ENCODE measurements at places on chromosomes 2 and 18. TPM values are rescaled to one million over a fixed set of nuclear protein-coding genes. Genes with fewer than 3 reads are reported as not detected.
A peak's percentile ranks its signal among the peaks of the same experiment; 100 is the strongest.

BUB1 gene
- 4.9 TPM for total RNA-seq

DLX2 gene
- not detected for total RNA-seq

NPPC gene
- not detected for total RNA-seq

GNAL gene
- 2.6 TPM for total RNA-seq

ALLC gene
- total RNA-seq: not detected

ABCG8 gene
- total RNA-seq: not detected

TXNDC2 gene
- total RNA-seq: 0.09 TPM

BMPR2 gene
- 37.0 TPM for total RNA-seq

ITGA4 gene
- 1.6 TPM for total RNA-seq

LYPD6B gene
- total RNA-seq: 8.7 TPM

IHH gene
- 0.38 TPM for total RNA-seq

GRCh38 chr18:51998711-51999110, 341.3 kb upstream of the DCC start:
- H3K36me3 ChIP-seq: no peaks in the 10 kb centered on the region
- no peaks in the 10 kb centered on the region for H3K27me3 ChIP-seq
- no peak for DNase-seq

GRCh38 chr2:128416806-128417205, 98.1 kb upstream of the HS6ST1 start:
- no peak for DNase-seq
- H3K4me3 ChIP-seq: no peak overlapping the region
- H3K27me3 ChIP-seq: no peaks in the 10 kb centered on the region
- H3K27ac ChIP-seq: no peak overlapping the region
- no peaks in the 10 kb centered on the region for H3K4me1 ChIP-seq

GRCh38 chr2:9243357-9243756, 36.7 kb downstream of the ASAP2 start:
- no peak overlapping the region for H3K4me3 ChIP-seq
- DNase-seq: no peak
- no peaks in the 10 kb centered on the region for H3K27me3 ChIP-seq
- no peak overlapping the region for H3K27ac ChIP-seq

GRCh38 chr2:65574993-65575392, 142.6 kb upstream of the SPRED2 start:
- peaks cover 18% of the 10 kb centered on the region for H3K4me1 ChIP-seq
- H3K36me3 ChIP-seq: no peaks in the 10 kb centered on the region
- H3K27me3 ChIP-seq: no peaks in the 10 kb centered on the region
- no peak overlapping the region for H3K4me3 ChIP-seq
- no peak overlapping the region for H3K27ac ChIP-seq
- no peak for DNase-seq

GRCh38 chr2:102736110-102736409, 25.8 kb upstream of the TMEM182 start:
- peak overlapping the region; percentile 89 for H3K27ac ChIP-seq
- H3K27me3 ChIP-seq: no peaks in the 10 kb centered on the region
- H3K4me3 ChIP-seq: peak overlapping the region; percentile 85
- no peaks in the 10 kb centered on the region for H3K4me1 ChIP-seq
- DNase-seq: no peak

- DNase-seq: no peak
- H3K4me1 ChIP-seq: peaks cover 100% of the 10 kb centered on the region
Measured at GRCh38 chr2:96888072-96889011, 18.5 kb upstream of the SEMA4C start.

DNA sequence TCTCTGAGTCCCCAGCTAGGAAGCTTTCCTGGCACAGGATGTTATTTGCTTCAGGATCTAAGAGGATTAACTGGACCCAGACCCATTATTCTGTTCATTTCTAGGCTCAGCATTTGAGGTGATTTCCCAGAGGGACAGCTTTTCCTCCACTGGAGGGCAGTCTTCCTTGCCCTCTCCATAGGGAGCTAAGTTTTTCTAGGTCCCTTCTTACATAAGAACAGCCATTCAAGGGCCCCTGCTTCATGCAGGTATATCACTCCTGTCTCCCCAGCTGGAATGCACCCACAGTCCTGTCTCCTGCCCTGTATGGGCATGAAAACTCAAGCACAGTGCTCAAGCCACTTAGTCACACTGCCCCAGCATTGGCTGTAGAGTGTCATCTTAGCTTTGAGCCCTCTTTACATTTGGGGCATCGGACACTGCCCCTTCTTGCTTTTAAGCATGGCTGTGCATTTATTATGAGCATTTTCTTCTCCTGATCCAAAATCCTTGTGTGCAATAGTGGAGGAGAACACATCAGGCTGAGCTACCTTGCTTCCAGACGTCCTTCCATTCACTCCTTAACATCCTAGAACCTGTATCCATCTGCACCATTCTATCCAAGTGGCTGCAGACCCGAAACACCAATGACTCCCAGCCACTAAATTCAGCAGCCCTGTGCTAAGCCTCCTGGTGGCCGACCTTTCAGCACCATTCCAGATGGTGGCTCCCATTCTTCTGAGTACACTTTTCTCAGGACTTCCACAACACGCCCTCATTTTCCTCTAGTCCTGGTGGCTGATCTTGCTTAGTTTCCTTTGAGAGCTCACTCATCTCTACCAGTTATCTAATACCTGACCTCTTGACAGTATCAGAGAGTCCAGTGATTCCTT, 80.0 kb downstream of the COPS8 start:
- H3K27me3 ChIP-seq: no peaks in the 10 kb centered on the region
- H3K4me1 ChIP-seq: no peaks in the 10 kb centered on the region
- no peak overlapping the region for H3K4me3 ChIP-seq
- no peaks in the 10 kb centered on the region for H3K36me3 ChIP-seq
- no peak for DNase-seq

- no peaks in the 10 kb centered on the region for H3K4me1 ChIP-seq
- H3K4me3 ChIP-seq: no peak overlapping the region
- no peak overlapping the region for H3K27ac ChIP-seq
- no peak for DNase-seq
Measured at GRCh38 chr18:38330573-38330972, 765.0 kb upstream of the CELF4 start.

- H3K36me3 ChIP-seq: no peaks in the 10 kb centered on the region
- DNase-seq: no peak
- no peak overlapping the region for H3K27ac ChIP-seq
- peak overlapping the region; percentile 98 for H3K4me3 ChIP-seq
- H3K4me1 ChIP-seq: peaks cover 12% of the 10 kb centered on the region
Measured at GRCh38 chr2:15559379-15560139, 1.6 kb downstream of the NBAS start.

GRCh38 chr18:60176259-60176658, 196.3 kb downstream of the MC4R start:
- H3K4me3 ChIP-seq: no peak overlapping the region
- DNase-seq: no peak
- no peaks in the 10 kb centered on the region for H3K4me1 ChIP-seq
- no peak overlapping the region for H3K27ac ChIP-seq
- no peaks in the 10 kb centered on the region for H3K36me3 ChIP-seq

- no peaks in the 10 kb centered on the region for H3K27me3 ChIP-seq
- no peak overlapping the region for H3K27ac ChIP-seq
- no peaks in the 10 kb centered on the region for H3K36me3 ChIP-seq
- no peak for DNase-seq
- no peaks in the 10 kb centered on the region for H3K4me1 ChIP-seq
Measured at GRCh38 chr2:210392469-210392881, 77.5 kb upstream of the MYL1 start.

DNA sequence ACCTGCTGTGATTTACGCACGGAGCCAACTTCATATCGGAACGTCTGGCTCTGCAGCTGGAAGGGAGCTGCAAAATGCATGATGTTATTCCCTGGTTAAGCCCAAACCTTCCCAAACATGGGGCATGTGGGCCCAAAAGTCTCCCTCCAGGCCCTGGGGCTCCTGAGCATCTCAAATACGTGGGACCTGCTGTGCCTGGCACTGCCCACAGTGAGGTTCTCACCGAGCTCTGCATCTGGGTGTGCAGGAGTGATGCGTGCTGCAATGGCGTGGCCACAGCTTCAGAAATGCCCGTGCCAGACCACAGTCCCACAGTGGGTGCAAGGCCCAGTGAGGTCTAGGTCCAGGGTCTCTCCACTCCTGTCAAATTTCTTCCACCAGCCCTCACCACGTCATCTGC, 503.3 kb downstream of the EIPR1 start:
- no peaks in the 10 kb centered on the region for H3K36me3 ChIP-seq
- H3K27ac ChIP-seq: no peak overlapping the region
- H3K4me1 ChIP-seq: no peaks in the 10 kb centered on the region
- no peak overlapping the region for H3K4me3 ChIP-seq
- H3K27me3 ChIP-seq: no peaks in the 10 kb centered on the region

DNA sequence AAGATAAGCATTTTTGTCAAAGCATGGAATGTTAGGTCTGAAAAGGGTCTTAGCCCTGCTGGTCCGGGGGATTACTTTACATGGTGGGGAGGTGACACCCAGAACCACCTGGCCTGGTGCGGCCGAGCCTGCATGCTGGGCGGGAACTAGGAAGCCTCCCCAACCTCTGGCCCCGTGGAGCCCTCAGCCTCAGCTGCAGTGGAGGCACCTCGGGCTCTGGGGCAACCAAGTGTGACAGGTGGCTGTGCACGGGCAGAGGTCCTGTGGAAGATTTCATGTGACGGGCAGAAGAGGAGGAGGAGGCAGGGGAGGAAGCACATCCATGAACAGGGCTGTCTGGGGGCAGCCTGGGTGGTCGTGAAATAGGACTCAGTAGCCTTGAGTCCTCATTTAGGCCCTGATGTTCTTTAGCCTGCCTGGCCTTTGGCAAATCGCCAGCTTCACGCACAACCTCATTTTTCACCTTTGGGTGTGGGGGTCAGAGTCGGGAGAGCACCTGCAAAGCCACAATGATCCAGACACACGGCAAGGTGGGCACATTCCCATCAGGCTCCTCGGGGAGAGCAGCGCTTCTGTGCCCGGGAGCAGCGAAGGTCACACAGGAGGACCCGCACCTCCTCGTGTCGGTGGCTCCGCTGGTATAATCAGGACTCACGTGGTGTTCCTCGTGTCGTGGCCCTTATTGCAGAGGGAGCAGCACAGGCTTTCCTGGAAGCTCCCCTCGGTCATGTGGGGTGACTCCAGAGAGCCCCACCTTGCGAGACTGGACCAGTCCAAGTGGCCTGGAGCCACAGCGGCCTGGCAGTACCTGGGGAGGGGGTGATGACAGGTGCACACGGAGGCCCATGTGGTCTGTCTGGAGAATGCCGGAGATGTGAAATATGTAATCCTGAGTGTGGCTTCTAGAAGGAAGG, 13.9 kb downstream of the CNDP2 start:
- no peaks in the 10 kb centered on the region for H3K4me1 ChIP-seq
- H3K27ac ChIP-seq: no peak overlapping the region
- H3K4me3 ChIP-seq: no peak overlapping the region
- peaks cover 72% of the 10 kb centered on the region for H3K36me3 ChIP-seq
- no peaks in the 10 kb centered on the region for H3K27me3 ChIP-seq

DNA sequence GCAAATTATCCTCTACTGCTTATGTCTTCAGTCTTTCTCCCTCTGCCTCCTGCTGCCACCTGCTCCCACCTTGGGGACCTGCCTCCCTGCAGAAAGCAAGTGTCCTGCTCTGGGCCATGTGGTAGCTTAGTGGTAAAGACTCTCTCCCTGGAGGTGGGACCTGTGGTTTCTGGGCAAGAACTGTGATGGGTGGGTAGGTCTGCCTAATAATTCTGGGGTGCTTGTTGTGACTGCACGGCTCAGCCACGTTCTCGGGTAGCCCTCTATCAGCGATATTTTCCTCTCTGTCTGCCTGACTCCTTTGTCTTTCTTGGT, 16.4 kb upstream of the CD28 start:
- no peaks in the 10 kb centered on the region for H3K27me3 ChIP-seq
- no peak overlapping the region for H3K4me3 ChIP-seq
- H3K4me1 ChIP-seq: no peaks in the 10 kb centered on the region
- H3K36me3 ChIP-seq: no peaks in the 10 kb centered on the region
- no peak for DNase-seq
- H3K27ac ChIP-seq: no peak overlapping the region

DNA sequence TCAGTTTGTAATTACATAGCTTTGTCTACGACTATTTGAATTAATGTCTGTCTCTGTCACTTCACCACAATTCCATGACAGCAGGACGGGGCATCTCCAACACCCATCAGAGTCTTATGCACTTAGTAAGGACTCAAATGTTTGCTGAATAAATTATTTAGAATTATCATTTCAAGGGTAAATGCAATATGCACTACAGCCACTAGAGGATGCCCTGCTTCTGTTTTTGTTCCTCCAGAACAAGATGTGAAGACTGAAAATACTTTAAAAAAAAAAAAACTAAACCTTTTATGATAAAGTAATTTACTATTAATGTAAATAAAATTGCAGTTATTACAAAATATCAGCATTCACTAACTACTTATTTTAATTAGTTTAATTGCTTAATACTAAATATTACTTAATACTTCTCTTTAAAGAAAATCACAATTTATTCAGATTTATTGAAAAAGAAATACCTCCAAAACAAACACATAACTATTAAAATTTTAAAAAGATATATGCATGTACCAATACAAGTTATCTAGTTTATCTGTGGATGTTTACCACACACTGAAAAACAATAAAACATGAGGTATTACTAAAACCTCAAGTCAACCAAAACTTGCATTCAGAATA, 3.2 kb downstream of the PIGN start:
- H3K4me1 ChIP-seq: peaks cover 2% of the 10 kb centered on the region
- H3K27ac ChIP-seq: no peak overlapping the region
- no peaks in the 10 kb centered on the region for H3K36me3 ChIP-seq
- no peaks in the 10 kb centered on the region for H3K27me3 ChIP-seq

DNA sequence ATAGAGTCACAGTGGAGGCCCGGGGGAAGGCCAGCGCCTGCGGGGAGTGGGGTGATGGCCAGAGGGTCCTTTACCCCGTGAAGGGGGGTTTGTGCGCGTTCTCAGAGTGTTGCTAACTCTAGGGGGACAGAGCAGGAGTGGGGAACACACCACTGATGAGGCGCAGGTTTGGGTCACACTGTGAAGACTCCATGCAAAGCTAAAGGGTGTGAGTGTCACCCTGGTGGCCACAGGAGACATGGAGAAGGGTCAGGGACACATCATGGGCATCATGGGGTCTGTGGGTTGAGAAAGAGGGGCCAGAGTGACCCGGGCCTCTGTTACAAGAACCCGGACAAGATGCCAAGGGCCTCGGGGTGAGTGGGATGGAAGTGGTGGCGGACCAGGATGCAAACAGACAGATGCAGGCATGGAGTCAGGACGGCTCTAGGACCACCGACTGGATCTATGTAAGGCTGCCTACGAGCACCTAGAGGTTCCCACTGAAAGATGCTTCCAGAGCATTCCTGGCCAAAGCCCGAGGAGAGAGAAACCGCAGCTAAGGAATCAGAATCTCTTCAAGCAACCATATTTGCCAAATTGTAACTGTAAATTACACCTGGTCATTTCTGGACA, 84.3 kb downstream of the PXDN start:
- DNase-seq: no peak
- H3K36me3 ChIP-seq: peaks cover 8% of the 10 kb centered on the region
- no peaks in the 10 kb centered on the region for H3K4me1 ChIP-seq
- no peak overlapping the region for H3K27ac ChIP-seq
- no peaks in the 10 kb centered on the region for H3K27me3 ChIP-seq

DNA sequence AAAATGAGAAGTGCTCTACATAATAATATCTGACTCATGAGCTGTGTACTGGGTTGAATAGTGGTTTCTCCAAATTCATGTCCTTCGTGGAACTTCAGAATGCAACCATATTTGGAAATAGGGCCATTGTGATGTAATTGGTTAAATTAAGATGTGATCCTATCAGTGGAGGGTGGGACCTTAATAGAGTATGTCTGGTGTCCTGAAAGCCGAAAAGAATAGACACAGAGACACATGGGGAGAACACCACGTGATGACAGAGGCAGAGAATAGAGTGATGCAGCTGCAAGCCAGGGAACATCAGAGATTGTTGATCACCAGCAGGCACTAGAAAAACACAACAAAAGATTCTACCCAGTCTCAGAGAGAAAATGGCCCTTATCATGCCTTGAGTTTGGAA, 310.1 kb downstream of the EXOC6B start:
- no peaks in the 10 kb centered on the region for H3K4me1 ChIP-seq
- no peaks in the 10 kb centered on the region for H3K27me3 ChIP-seq
- H3K27ac ChIP-seq: no peak overlapping the region

Measured in esophagus squamous epithelium (tissue), 5 donors.